Stimulated activated CD4-positive, alpha-beta T cell treated with anti-CD3 and anti-CD28 coated beads, Interleukin-1b, Interleukin-23, amount 100 ng/mL, for 1 hour (primary cell): ENCODE measurements at places on chromosomes 5 and 9.

DNA sequence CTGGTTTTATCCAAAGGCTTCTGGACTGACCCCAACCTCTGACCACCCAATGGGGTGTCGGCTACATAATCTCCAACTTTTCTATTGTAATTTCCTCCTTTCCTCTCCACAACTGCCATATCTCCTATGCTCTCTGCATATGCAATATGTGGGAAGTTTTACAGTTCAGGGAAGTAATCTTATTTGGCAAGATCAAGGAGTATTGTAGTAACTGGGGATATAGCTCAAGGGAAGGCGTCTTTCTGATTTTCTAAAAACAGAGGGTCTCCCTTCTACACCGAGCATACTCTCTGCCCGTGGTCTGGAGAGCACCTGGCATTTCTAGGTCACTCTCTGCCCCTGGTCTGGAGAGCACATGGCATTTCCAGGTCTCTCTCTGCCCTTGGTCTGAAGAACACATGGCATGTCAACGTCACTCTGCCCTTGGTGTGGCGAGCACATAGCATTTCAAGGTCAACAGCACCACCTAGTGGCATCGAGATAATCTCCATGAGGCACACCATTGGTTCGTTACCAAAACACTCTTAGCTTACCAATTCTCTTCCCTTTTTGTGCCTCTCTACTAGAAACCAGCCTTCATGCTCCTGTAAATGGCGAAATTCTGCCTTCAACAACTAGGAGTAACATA, 616.4 kb upstream of the NUDT12 start:
- DNase-seq: no peak

DNA sequence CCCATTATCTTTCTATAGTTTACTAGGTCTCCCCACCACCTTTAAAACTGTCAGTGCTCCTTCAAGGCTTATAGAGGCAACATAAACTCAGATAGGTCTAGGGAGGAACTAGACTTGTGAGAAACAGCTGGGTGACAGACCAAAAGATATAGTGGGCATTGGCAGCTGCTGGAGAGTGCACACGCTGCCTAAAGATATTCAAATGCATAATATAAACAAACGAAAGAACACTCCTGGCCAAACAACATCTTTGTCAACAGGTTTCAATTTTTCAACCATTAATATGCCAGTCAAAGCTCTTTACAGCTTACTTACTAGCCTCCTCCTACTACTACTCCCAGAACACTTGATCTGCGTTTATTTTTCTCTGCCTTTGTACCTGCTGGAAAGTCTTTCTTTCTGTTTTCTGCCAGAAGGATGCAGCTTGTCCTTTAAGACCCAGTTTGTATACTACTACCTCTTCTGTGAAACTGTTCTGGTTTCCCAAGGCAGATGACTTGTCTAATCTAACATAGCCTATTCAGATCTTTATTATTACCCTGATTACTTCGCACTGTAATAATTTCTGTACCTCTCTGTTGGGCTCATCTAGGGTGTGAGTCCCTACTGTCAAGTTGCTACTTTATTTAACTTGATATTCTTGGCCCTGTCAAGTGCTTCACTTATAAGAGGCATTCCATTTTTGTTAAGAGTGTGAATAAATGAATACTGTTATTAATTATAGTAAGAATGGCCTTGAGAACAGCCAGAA, 14.3 kb downstream of the KDM3B start:
- no peak for DNase-seq

GRCh38 chr9:87535817-87536539, 38.3 kb downstream of the DAPK1 start:
- DNase-seq: no peak

DNA sequence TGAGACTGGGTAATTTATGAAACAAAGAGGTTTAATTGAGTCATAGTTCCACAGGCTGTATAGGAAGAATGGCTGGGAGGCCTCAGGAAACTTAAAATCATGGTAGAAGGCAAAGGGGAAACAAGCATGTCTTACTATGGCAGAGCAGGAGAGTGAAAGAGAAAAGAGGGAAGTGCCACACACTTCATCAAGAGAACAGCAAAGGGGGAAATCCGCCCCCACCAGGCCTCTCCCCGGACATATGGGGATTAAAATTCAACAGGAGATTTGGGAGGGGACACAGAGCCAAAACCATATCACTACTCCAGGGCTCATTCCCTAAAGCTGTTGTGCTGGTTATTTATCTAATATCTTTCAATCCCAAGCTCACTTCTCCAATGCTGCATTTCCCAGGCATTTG, 50.2 kb upstream of the NR3C1 start:
- no peak for DNase-seq

DNA sequence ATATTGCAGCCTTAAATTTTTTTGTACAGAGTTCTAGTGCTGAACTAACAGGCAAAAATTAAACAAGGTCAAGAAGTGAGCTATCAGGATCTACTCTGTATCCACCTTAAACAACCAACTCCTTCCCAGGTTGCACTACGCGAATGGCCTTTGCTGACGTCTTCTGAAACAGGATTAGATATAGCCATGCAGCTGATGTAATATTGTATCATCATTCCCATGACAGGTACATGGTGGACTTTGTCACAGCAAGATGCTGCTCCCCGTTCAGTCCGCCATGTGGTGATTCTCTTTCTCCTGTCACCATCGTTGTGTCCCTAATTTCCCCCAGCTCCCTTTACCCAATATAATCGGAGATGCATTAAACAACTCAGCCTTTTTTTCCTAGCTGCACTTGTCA, 328.9 kb downstream of the DEPDC1B start:
- no peak for DNase-seq

DNA sequence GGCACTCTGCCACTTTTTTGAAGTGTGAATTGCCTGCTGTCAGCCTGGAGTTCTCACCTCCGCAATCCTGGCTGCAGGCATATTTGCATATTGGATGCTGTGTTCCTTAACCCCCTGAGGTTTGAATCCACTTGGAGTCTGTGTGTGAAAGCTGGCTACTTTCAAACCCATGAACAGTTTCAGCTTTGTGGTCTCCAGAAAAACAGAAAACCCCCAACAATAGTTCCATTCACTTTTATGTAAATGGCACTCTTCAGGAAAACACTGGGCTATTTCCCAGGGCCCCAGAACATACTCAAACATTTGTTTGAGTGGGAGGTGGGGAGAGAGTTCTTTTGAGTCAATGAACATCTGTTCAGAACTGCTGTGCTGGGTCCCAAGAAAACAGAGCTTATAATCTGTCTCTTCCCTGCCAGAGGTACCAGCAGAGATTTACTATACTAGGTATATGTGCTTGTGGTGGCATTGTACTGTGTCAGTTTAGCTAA, 5.0 kb downstream of the NUDT2 start:
- no peak for DNase-seq

DNA sequence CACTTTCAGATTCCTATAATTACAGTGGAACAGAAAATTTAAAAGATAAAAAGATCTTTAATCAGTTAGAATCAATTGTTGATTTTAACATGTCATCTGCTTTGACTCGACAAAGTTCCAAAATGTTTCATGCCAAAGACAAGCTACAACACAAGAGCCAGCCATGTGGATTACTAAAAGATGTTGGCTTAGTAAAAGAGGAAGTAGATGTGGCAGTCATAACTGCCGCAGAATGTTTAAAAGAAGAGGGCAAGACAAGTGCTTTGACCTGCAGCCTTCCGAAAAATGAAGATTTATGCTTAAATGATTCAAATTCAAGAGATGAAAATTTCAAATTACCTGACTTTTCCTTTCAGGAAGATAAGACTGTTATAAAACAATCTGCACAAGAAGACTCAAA, 29.5 kb downstream of the ZFYVE16 start:
- DNase-seq: no peak

DNA sequence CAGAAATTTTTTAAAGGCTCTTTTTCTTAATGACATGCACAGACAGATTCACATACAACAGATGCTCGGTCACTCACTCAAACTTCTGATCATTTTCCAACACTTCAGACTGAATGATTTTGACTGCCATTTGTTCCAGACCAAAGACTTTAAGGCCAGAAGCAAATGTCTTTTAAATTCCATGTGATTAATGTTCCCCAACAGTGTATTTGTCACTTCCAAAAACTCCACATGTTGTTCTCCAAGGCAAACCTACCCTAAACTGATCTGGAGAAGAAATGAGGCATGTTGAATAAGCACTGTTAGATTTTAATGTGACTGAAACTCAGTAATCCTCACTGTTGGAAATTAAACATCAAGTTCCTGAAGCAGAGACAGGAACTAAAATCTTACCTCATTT, 366.7 kb downstream of the GABRG2 start:
- DNase-seq: no peak

GRCh38 chr9:119095072-119095471, 274.2 kb downstream of the BRINP1 start:
- no peak for DNase-seq

DNA sequence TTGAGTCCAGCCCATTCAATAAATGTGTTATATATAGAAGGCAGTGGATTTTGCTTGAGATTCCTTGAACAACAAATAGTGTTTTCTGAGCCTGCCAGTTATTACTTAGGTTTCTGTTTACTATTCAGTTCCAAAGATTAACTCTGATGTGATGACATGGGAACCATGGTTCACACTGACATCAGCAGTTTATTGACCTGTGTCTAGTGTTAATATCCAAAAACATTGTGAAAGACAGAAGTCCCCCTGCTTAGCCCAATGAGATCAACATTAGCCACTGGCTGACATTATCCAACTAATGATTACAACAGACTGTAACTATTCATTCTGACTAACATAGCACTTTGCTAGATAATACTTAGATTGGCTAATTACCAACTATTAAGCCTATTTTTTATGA, 14.9 kb downstream of the APBA1 start:
- no peak for DNase-seq
